HFF-Myc (cell line): ENCODE measurements at places on chromosomes 2 and 18.

DNA sequence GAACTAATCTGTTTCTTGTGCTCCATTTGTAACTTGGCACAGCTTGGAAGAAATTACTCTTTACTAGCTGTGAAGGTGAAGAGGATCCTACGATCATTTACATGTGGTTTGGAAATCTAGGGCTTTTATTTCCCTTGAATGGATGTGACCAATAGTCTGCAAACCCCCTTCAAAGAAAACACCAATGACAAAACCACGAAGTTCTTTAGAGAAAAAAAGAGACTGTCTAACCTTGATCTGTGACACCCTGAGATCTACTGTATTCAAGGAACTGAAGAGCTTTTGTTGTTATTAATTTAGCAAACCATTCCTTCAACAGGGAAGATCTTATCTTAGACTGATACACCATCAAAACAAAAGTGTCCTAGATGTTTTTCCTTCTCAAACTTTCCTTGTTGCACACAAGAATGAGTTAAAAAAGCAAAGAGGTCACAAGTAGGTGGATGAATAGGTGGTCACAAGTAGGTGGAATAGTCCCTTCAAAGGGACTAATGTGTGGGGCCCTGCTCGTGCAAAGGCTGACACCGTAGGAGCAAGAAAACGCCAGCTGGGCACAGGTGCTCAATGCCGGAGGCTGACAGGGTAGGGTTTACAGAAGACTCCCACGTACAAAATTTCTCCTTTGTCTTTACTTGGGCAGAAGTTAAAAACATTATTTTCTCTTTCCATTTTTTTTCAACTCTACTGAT lies 95.6 kb upstream of the ITGB6 start:
- no peak for DNase-seq

- no peak for DNase-seq
Observed at GRCh38 chr2:39521876-39522517, 84.9 kb upstream of the MAP4K3 start.

DNA sequence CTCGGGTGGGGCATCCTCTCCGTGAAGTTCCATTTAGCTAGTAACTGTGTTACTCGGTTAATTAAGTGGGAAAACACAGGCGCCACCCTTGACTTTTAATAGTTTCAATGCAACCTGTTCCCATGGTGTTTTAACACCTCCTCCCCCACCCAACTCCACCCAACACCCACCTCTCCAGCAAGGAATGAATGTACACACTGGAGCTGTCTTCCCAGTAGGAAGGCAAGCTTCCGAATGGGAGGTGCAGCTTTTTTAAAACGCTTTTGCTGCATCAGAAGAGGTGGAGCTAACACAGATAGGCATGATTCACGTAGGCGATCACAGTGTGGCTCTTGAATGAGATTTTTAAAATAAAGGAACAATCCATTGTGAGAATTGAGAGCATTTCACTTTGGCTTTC lies 73.8 kb upstream of the AGAP1 start:
- no peak for DNase-seq

DNA sequence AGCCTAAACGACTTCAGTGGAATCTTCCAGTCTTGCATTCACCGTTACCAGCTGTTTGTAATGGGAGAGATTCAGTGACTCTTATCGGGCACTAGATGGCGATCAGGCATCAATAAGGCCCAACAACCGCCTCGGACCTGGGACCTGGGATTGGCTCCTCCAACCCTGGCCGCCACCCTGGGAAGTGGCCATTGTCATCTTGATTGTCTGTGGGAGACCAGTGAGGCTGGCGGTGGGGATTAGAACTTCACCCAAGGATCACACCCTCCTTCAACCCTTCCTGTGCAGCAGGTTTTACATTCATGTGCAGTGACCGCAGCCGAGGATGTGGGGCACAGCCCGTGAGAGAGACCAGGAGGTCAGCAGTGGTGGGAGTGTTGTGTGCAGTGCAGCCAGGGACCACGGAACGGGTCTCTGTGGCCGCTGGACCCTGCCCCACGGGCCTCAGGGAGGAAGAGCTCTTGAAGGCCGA lies 85.3 kb downstream of the SPP2 start:
- DNase-seq = peak; percentile 56

DNA sequence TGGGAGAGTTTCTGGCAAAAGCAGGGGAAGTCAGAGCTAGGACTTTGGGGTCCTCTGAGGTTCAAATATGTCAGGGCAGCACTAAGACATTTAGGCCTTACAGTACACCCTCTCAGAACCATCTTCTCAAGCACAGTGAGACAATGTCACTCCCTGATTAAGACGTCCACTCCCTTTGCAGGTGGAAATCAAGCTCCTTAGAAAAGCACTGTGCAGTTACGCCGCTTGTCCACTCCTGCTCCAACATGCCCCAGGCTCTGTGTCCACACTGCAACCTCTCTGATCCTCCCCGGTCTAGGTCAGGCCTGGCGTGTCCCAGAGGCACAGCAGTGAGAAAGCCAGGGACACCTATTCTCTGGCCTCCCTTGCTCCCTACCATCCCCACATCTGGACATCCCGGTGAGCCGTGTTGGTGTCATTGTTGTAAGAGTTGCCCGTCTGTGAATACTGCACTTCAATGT lies 528.6 kb upstream of the ID2 start:
- no peak for DNase-seq

DNA sequence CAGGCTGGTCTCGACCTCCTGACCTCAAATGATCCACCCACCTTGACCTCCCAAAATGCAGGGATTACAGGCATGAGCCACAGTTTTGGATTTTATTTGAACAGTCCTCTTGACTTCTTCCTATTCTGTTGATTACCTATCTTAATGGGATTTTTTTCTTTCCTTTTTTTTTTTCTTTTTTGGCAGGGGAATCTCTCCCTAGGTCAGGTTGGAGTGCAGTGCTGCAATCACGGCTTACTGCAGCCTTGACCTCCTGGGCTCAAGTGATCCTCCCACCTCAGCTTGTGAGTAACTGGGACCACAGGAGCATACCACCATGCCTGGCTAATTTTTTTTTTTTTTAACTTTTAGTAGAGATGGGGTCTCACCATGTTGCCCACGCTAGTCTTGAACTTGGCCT lies 2.8 kb downstream of the MTHFD2 start:
- DNase-seq = no peak

DNA sequence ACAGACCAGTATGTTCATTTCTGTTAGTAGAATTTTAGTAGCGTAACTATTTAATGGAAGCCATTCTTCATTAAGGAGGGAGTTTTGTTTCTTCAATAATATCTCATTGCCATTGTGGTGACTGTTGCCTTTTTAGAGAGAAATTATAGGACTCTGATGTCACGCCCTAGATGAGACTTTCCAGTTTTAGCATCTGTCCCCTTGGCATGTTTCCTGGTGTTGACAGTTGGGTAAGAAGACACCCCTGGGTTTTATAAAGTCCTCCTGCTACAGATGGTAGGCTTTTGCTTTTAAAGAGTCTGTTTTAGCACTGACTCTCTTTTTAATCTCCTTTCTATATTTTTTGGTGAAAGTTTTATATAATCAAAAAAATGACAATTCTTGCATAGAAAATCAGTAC lies 41.9 kb downstream of the KCNJ3 start:
- DNase-seq = no peak

DNA sequence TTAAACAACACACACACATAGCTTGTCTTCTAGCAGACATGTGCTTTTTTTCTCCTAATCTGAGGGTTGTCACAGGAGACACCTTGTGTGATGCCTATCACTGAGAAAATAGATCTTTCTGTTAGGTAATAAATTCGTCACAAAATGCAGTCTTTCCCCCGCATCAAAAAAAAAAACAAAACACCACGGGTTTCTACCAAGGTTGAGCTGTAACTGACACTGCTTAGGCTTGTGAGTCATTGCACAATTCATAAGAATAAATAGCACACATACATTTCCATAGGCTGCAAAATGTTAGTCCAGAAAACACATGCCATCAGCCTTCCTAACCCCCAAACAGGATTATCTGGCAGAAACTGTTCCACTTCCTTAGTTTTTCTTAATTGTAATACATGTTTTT lies 6.5 kb downstream of the TMEM163 start:
- DNase-seq = no peak

DNA sequence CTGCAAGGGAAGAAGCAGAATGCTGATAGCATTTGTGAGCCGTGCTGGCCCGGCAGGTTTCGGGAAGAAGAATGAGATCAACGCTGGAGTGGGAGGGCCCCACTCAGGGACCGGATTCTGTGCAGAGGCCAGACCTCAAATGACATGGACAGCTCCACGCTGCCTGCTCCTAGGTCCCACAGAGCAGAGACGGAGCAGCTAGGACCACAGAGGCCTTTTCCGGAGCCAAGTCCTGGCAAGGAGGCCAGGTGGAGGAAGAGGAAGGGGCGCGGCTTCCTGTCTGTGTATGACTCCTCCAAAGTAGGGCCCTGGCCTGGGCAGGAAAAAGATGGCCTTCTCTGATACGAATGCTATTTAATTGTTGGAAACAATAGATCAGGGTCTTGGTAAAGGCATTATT lies 139.9 kb downstream of the LRRC30 start:
- no peak for DNase-seq

DNA sequence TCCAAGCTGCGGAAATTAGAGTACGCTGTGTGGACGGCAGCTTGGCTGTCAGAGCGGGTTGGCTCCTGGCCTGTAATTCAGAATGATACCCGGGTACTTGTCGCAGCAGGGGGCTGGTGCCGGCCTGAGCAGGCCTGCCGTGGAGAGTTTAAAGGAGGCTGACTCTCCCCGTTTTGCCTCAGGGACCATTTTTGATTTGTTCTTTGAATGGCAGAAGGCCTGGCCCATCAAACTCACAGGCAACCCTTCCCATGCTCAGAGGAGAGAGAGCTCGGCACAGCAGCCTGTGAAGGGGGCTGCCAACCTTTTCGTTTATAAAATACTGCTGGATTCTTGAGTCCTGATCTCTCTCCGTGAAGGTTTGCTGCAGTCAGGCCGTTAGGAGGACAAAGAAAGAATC lies 151.3 kb downstream of the KLHL29 start:
- DNase-seq = no peak

GRCh38 chr2:69307579-69308064 lies 79.4 kb downstream of the GFPT1 start:
- DNase-seq = no peak

GRCh38 chr2:171431677-171432167 lies 2.1 kb downstream of the METTL8 start:
- no peak for DNase-seq

DNA sequence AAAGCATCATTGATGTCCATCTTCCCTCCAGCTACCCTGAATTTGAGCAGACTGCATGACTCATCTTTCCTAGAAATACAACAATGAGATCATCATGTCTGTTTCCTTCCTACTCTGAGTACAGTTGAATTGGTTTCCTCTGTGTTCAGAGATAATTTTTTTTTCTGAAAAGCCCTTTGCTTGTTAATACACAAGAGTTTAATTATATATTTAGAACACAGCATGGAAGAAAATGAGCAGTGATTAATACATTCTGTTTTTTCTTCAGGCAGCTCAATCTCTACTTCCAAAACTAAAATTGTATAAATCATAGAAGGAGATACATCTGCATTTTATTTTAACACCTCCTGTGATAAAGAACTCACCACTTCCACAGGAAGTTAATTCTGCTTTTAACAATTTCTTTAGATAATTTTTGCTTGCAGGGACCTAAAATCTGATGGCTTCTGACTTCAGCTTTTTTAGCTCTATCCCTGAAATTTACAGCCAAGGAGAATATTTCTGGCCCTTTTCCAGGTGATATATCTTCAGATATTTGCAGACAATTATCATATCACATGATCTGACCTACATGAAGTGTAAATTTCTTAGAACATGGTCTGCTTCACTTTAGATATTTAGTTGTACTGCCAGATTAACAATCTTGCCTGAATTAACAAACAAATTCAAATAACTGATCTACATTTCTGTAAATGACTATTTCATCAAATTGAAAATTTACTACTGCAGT lies 249.0 kb downstream of the TRIB2 start:
- peak; percentile 57 for DNase-seq

DNA sequence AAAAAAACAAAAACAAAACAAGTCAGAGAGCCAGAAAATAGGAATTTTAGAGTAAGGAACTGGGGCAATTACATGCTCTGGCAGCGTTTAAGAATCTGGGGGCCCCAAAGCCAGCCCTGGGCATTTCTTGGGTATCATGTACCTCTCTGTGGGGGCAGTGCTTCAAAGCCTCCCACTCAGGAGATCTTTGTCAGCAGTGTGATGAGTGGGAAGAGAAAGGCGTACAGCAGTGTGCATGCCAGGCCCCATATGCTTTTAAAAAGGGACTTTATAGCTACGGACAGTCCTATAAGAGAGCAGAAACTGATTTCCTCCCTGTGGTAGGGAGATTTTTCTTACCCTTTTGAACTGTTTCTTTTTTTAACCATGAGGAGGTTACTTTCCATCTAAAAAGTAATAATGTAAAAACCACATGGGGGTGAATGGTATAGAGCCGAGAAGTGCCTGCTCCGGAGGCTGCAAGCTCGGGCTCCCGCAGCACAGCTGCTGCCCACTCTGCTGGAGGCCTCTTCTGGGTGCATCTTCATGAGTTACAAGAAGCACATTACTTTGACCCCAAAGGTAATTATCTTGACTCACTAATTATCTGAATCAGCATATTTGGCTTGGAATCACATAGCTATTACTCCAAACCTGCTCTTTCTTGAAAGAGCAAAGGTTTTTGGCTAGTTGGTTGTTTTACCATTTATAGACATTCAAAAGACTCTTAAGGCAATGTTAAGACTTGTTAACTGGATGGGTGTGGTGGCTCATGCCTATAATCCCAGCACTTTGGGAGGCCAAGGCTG lies 46.4 kb downstream of the PROC start:
- DNase-seq = no peak

- DNase-seq = peak; percentile 27
Observed at GRCh38 chr2:224946895-224947294, 95.4 kb downstream of the DOCK10 start.

- DNase-seq = peak; percentile 46
Observed at GRCh38 chr18:28802546-28802945, 625.6 kb upstream of the CDH2 start.

DNA sequence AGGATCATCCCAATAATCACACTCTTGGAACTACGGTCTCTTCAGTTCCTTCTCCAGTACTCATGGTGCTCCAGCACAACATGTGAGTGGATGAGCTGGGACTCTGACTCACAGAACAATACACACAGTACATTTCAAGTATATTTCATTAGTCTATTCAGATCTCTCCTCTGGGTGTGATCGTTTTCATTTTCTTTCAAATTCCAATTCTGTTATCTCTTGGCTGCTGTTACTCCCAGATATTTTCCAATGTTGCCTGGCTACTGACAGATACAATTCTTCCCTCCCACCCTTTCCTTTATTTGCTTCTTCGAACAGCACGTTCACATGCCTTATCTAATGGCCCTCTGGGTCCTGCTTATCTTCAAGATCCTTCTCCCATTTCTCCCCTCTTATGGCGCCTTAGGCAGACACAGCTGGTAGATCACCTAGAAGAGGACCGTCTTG lies 216.0 kb downstream of the ACKR3 start:
- DNase-seq = no peak

DNA sequence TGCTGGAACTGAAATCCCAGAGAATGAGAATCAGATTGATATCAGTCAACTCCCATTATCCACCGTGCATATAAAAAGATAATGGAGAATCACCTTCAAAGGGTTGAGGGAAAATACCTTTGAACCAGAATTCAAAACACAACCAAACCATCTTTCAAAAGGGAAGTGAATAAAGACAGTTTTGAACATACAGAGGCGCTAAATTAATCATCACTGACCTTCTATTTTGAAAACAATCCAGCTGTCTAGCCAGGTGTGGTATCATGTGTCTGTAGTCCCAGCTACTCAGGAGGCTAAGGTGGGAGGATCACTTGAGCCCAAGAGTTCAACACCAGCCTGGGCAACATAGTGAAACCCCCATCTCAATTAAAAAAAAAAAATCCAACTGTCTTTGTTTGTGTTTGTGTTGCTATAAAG lies 63.6 kb downstream of the TRABD2A start:
- no peak for DNase-seq

- no peak for DNase-seq
Observed at GRCh38 chr2:54240515-54241469, 15.2 kb downstream of the TSPYL6 start.
